ENCODE measurements at places on chromosomes 2 and 18.

DNA sequence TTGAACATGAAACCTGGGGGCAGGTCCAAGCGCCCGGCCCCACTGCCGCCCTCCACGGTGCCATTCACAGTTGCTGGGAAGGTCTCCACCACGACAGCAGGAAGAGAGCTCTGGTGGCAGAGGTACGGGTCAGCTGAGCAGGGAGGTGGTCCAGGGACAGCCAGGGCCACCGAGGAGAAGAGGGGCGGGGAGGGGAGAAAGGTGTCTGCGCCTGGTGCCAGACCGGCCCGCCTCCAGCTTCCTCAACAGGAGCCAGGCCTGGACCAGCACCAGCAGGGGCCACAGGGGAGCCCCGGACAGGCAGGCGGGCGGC, 56.2 kb downstream of the BIN1 start:
- no peak for DNase-seq

DNA sequence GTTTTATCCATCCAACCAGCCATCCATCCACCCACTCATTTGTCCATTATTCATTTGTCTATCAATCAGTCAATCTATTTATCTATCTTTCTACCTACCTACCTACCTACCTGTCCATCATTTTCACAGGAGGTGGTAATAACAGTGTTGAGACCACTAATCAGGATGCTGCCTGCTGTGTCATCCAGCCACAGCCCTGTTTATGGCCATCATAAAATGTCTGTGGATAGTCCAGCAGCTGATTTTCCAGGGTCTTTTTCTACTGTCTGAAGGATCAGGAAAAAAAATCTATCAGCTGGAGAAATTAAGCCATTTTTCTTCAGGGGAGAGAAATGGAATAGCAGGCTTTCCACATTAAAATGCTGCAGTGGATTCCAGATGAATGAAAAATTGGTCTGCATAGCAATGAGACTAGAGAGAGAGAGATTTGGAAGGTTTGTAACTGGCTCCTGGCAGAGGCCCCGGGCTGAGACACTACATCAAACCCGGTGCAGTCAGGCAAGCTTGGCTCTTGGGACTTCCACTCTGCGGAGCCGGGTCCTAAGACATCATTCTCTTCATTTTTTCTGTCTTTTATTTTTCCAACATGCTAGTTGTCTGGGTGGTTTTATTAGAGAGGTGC, 33.0 kb upstream of the BOD1L2 start:
- DNase-seq, result peak; percentile 2

GRCh38 chr2:101509499-101510284, 34.8 kb upstream of the RFX8 start:
- DNase-seq, result no peak

GRCh38 chr2:49621016-49621415, 466.7 kb upstream of the FSHR start:
- no peak for DNase-seq

GRCh38 chr2:236974148-236974547, 111.5 kb upstream of the COPS8 start:
- no peak for DNase-seq

GRCh38 chr2:172965433-172966212, 110.0 kb upstream of the MAP3K20 start:
- DNase-seq, result no peak

DNA sequence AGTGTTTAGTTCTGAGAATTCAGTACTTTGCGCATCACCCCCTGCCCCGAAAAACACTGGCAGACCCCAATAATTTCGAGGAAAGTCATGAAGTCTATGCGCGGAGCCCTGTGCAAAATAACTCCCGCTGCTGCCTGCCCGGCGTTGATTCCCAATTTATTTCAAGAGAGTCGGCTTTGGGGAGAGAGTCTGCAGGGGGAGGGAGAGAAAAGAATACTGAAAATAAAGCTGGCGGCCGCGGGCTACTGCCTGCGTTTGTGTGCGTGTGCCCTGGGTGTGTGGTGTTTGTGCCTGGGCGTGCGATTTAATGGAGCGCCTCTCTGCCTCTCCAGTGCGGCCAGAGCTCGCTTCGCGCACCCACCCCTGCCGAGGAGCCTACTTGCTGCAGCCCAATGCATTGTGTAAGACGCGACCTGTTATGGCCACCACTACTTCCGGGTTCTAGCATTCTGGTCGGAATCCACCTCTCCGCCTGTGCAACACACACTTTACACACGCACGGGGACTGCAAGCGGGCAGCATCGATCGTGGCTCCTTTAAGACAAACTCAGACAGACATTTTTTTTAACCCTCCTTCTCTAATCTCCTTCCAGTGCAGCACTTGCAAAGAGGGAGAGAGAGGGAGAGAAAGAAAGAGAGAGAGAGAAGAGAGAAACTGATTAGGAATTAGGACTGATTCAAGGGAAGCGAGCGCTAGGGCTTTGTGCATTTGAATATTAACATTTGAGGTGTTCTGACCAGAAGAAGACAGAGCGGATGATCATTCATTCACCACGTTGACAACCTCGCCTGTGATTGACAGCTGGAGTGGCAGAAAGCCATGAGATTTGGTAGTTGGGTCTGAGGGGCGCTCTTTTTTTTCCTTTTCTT, at the start of gene MEIS1:
Gene MEIS1 (plus strand): TSS at position 447 of the 870 bp plus-strand sequence. CDS start 732 bp downstream, outside the sequence.
- peak; percentile 95 for DNase-seq

DNA sequence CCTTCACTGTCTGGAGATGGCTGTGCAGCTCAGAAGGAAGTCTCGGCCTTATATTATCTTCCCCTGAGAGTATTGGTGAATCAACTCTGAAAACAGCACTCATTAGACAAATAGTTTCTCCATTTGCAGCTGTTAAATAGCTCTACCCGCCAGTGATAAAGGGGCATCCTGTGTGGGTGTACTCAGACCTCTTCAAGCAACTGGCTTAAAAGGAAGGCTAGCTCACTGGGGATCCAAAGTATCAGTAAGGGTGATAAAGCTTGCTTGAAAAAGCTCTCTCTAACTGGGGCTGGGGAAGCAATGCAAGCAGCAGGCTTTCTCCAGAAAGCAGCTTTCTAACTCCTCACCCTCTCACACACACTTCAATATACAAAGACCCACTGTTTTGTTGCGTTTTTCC, 64.9 kb upstream of the PSMD14 start:
- DNase-seq, result no peak

- no peak for DNase-seq
These were observed 222.4 kb upstream of the COL3A1 start for GRCh38 chr2:188751816-188752215.

DNA sequence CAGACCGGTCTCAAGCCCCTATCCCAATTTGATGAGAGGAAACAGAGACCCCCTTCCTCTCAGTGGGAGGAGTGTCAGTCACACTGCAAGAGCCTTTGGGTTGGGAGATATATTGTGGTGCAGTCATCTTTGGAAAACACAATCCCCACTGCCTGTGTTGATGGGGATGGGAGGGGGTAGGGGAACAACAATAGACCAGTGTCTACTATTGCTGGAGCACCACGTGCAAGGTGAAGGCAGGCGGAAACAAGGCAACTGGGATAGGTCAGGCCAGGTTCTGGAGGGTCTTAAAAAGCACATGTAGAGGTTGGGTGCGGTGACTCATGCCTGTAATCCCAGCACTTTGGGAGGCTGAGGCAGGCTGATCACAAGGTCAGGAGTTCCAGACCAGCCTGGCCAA, 127.9 kb downstream of the ZFP36L2 start:
- DNase-seq, result no peak

- DNase-seq, result no peak
These were observed 24.9 kb upstream of the SLC3A1 start for GRCh38 chr2:44250376-44250775.

DNA sequence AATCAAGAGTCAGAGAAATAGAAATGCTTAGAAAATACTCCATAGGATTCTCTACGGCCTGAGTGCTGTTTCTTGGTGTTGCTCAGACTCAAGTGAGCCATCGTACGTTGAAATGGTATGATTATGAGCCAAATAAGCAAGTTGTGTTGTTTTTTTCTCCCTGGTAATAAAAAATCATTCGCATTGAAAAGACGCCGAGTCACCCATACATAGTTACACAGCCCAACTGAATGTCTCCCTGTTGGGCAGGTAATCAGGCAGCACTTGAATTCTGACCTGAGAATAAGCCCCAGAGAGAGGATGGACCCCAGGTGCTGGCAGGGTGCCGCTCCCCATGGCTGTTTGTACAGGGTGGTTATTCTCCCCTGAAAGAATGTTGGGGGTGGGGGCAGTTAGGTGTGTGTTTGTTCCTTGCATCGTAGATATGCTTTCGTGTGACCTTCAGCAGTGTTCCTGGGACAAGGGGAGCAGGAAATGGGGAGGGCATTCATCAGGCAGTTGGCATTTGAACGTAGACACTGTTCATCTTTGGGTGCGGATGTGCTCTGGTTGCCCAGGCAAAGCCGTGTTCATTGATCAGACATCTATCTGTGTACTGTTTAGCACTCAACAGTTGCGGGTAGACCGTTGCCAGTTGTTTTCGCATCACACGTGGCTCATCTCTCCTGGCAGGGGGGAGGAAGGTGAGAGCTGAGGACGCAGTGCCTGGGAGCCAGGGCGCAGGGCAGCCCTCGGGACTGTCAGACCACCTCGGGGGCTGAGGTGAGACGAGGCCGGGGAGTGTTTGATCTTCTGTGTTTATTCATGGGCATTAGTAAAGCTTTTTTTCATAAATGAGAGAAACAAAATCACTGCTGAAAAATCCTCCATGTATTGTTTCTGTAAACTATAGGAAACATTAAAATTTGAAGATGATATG, 27.3 kb downstream of the MTCL1 start:
- no peak for DNase-seq

DNA sequence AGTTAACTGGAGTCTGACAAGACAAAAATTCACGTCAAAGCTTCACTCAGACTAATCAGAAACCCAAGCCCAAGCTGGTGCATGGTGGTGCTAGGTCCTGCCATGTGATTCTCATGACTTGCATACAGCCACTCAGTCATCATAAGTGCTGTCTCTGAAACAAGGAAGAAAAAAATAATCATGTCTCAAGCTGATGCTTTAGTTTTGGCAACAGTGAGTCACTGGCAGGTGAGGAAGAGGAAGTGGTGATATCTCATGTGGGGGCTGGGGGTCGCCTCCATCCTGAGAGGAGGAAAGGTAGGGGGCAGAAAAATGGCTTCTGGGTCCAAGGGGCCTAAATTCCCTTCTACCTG, 136.3 kb downstream of the TMEM163 start:
- no peak for DNase-seq

GRCh38 chr2:381181-381580, 93.3 kb upstream of the ALKAL2 start:
- DNase-seq, result no peak

DNA sequence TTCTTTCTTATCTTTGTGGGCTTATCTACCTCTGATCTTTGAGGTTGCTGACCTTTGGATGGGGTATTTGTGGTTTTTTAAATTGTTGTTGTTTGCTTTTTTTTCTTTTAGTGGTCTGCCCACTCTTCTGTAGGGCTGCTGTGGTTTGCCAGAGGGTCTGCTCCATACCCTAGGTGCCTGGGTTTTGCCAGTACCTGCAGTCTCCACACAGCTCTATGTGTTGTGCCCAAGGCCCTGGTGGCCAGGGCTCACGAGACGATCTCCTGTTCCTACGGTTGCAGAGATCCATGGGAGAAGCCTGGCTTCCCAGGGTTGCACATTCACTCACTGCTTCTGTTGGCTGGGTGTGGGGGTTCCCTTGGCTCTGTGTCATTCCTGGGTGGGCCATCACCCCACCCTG, 87.1 kb downstream of the PARD3B start:
- DNase-seq, result no peak

DNA sequence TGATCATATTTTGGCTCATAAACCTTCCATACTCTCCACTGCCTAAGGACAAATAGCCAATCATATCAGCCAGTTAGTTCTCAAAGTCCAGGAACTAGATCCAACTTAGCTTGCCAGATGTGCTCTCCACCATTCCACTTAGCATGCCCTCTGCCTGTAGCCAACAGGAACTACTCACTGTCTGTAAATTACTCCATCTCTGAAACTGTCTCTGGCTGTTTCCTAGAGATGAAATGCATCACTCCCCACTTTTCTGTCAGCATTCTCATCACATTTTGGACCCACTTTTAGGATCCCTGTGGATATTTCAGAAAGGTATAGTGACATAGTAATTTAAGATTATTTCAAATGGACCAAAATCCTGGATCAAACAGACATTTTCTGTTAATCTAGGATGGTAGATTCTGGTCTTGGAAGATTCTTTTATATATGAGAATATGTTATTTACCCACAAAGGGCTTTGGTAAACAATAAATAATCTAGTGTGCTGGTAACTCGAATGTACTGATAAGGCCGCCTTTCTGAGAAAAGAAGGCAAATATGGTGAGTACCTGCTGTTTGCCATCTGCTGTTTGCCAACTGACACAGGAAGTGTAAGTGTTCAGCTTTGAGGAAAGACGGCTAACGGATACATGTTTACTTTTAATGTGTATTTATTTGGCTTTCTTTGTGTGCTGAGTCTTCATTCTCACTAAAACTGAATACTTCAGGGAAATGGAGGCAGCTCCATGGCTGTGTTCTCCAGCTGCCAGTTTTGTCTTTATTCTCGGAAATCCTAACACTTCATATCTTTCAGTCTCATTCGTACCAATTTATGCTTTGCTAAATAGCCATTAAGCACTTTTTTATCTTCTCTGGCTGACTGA, 79.5 kb downstream of the EVA1A start:
- no peak for DNase-seq

DNA sequence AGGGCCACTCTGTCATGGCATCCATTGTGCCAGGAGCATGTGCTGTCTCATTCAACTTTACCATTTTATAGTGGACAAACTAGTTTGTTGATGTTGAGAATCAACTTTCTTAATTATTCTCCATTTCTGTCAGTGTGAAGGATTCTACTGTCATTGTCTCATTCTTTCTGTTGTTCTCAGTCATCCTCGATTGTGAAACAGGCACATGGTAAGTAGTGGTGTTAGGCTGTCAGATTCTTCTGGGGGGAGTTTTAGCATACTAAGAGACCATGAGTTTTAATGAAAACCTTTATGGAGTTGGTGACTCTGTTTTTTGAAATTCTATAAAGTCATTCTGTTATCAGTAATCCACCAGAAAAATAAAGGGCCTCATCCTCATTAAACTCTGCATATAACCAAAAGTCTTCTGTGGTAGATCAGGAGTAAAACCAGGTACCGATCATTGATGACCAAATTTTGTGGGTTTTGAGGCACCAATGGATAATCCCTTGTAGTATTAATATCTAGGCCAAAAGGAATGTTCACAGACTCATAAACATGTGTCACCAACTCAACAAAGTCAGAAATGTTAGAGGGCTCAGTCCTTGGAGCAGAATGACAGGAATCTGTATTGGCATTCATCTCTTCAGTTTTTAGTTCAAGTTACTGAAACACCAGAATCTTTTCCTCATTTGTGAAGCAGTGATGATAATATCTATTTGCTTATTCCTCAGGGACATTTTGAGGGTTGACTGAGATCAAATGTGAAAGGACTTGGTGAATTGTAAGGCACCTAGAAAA, 73.2 kb downstream of the CERS6 start:
- DNase-seq, result no peak

GRCh38 chr18:48800876-48801727, 149.7 kb downstream of the SMAD7 start:
- DNase-seq, result no peak

DNA sequence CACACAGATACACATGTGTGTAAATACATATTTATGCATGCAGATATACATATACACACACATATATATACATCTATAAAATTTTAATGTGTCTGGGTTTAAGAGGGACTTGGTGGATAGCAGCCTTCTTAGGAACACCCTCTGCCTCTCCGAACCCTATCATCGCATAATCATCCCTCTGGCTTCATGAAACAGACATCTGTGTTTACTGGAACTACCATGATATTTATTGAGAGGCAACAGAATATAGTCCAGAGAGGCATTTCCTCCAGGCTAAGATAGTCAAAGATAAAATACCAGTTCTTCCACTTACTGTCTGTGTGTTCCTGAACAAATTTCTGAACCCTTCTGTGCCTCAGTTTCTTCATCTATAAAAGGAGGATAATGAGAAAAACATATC, 239.0 kb upstream of the FANCL start:
- DNase-seq, result no peak

GRCh38 chr2:238095143-238095542, 5.0 kb upstream of the ESPNL start:
- no peak for DNase-seq

Data from substantia nigra (tissue), 51 donors.